ENCODE measurements at places on chromosomes 16 and 17. TPM values are rescaled to one million over a fixed set of nuclear protein-coding genes. Genes with fewer than 3 reads are reported as not detected.

The LCMT1 gene
- 21.7 TPM for total RNA-seq

The NTN1 gene
- total RNA-seq: 0.13 TPM

The IGF2BP1 gene
- total RNA-seq: 5.1 TPM

The ZP2 gene
- not detected for total RNA-seq

The PRR35 gene
- 0.07 TPM for total RNA-seq

The EXOC7 gene
- total RNA-seq: 70.4 TPM

The ZFP3 gene
- 2.4 TPM for total RNA-seq

The ITGA2B gene
- 0.22 TPM for total RNA-seq

The OTOP3 gene
- not detected for total RNA-seq

The COX4I1 gene
- 358 TPM for total RNA-seq

The FBXO39 gene
- total RNA-seq: 2.9 TPM

The IL34 gene
- total RNA-seq: 0.14 TPM

The C17orf113 gene
- total RNA-seq: 0.07 TPM

The USH1G gene
- total RNA-seq: not detected

The HS3ST4 gene
- total RNA-seq: not detected

The TBC1D3I gene
- 1.1 TPM for total RNA-seq

The TEKT5 gene
- total RNA-seq: not detected
